Activated T-helper 17 cell treated with anti-CD3 and anti-CD28 coated beads, Interleukin-2, amount 50 U/mL, for 72 hours (primary cell): ENCODE measurements at places on chromosomes 4 and X. TPM values are rescaled to one million over a fixed set of nuclear protein-coding genes. Genes with fewer than 3 reads are reported as not detected.
A peak's percentile ranks its signal among the peaks of the same experiment; 100 is the strongest.

GRCh38 chr4:5899881-5900280 lies 7.0 kb upstream of the CRMP1 start:
- ATAC-seq, result no peak

- ATAC-seq, result no peak
Measured at GRCh38 chr4:1336088-1336491, 10.9 kb upstream of the UVSSA start.

DNA sequence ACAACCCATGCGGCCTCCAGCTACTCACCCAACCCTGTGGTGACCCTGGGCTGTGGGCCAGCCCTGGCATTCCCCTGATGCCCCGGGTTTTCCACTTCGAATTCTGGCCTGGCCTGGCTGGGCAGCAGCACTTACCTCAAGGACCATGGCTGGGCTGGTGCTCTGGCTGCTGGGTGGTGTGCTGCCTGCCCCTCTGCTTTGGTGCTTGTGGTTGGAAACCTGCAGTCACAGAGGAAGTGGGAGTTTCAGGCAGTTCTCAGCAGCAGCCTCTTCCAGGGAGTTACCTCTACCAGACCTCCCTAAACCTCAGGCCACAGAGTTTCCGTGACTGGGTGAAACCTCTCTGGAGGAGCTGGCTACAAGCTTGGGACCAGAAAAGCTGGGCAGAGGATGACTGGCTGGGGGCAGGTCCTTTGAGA lies at the start of gene CXCR3:
TSS of gene CXCR3 (minus strand) at position 209 of the 419 bp plus-strand sequence. CDS start at position 147, 62 bp downstream.
- ATAC-seq, result peak; percentile 70

DNA sequence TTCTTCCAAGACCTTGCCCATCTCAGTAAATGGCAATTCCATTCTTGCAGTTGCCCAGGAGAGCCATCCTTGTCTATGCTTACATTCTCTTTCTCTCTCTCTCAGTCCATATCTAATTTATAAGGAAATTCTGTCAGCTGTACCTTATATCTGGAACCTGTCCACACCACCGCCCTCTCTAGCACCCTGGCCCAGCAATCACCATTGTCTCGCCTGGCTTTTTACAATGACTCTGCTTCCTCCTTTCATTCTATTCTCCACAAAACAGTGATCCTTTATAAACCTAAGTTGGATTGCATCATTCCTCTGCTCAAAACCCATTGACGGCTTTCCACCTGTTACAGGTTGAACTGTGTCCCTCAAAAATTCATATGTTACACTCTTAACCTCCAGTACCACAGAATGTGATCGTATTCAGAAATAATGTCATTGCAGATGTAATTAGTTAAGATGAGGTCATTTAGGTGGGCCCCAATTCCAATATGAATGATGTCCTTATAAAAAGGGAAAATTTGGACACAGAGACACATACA lies 31.3 kb downstream of the APBB2 start:
- ATAC-seq, result no peak

GRCh38 chr4:148874331-148874730 lies 432.1 kb upstream of the NR3C2 start:
- no peak for ATAC-seq

GRCh38 chr4:26753617-26754016 lies 107.0 kb upstream of the STIM2 start:
- ATAC-seq, result no peak

DNA sequence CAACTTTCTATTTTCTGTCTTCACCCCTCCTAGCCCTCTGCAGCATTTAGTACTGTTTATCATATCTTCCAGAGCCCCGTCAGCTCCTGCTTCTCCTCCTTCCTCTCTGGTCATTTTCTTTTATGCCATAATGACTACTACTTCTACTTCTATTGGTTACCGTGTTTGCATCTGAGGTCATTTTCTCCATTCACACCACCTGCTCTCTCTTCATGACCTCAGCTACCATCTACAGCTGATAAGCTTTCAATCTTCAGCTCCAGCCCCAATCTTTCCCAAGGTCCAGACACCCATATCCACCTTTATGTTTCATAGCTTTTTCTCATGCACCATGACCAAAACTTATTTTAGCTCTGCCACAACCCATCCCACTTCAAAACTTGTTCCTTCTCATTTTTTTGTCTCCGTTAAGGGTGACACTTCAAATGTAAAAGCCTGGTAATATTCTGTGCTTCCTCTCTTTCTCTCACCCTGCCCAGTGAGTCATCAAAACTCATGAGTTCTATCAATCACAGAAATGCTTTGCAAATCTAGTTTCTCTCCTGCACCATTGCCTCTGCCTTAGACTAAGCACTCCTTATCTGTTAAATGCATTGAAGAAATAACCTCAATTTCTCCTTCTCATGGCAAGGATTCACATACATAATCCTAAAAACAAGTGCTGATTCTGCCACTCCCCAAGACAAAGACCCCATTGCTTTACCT lies 71.3 kb upstream of the IQCM start:
- ATAC-seq, result no peak

- no peak for ATAC-seq
Measured at GRCh38 chr4:6322761-6323566, 53.3 kb downstream of the WFS1 start.

DNA sequence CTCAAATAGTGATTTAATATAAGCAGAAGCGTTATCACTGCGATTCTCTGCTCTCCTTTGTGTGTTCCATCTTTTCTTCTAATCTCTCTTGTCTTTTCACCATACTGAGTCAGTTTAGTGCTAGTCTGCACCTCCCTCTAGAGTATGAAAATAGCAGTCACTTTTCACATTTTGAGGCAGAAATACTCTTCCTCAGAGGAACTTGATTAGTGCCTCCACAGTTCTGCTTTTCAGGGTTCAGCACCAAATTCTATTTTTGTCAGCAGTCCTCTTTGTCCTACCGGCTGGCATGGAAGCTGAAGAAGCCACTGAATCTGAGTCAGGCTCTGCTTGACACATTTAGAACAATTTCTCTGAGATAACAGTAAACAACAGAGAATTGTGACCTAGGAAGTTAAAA lies 49.7 kb upstream of the ANKRD17 start:
- no peak for ATAC-seq

GRCh38 chr4:133379681-133380438 lies 230.8 kb downstream of the PCDH10 start:
- ATAC-seq, result no peak

DNA sequence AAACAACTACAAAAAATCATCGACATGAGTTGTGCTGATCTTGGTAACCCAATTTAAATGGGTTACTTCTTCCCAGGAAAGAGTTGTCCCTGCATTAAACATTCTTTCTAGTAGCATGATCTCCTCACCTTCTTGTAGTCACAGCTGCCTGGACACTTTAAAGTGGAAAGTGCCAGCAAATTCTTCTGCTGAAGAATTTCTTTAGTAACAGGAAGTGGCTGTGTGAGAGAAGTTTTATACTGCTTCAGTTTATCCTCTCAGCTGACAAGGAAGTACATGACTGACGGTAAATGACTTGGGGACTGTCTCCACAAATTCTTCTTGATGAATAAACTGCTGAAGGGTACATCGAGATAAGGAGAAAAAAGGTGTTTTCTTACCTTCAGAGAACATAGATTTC lies 18.2 kb upstream of the TNIP3 start:
- ATAC-seq, result peak; percentile 64

- peak; percentile 18 for ATAC-seq
Measured at GRCh38 chr4:56130606-56131155, 181.9 kb downstream of the CEP135 start.

GRCh38 chr4:80225595-80225994 lies 28.3 kb downstream of the PRDM8 start:
- no peak for ATAC-seq

- no peak for ATAC-seq
Measured at GRCh38 chr4:39410415-39410814, 3.7 kb downstream of the KLB start.

DNA sequence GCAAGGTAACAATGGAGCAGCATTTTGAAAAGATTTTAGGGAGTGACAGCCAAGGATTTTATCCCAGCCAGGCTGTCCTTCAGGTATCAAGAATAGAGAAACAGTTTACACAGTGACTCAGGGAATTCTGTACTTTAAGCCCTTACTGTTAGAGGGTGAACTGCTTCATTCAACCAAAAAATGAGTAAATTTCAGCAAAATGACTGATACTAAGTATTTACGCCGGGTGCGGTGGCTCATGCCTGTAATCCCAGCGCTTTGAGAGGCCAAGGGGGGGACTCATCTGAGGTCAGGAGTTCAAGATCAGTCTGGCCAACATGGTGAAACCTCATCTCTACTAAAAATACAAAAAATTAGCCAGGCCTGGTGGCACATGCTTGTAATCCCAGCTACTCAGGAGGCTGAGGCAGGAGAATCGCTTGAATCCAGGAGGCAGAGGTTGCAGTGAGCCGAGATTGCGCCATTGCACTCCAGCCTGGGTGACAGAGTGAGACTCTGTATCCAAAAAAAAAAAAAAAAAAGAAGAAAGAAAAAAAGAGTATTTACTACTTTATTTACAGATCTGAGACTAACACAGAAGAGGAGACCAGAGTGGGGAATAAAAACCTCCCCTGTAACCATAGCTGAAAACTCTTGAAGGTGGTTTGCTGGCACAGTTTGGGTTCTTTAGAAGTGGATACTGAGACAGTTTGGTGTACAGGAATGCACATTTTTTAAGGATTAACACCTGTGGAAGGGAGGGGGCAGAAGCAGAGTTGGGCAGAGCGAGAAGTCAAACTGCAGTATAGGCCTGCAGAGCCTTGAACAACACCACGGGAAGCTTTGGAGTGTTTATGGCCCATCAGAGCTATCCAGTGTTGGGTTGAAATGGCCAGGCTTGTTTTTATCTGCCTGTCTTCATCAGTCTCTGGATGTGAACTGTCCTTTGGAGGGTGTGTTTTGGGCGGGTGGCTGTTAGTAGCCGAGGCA lies 40.5 kb downstream of the TMEM131L start:
- no peak for ATAC-seq

- no peak for ATAC-seq
Measured at GRCh38 chr4:147968641-147969040, 236.8 kb downstream of the ARHGAP10 start.

The BMPR1B gene
- total RNA-seq, result not detected

The F9 gene
- total RNA-seq, result not detected

The MBNL3 gene
- total RNA-seq, result 13.9 TPM

The CCKAR gene
- not detected for total RNA-seq

The ATP6AP2 gene
- total RNA-seq, result 44.9 TPM

The ENOX2 gene
- 13.0 TPM for total RNA-seq
